HT1080 (cell line): ENCODE measurements at places on chromosomes 12 and 14. TPM values are rescaled to one million over a fixed set of nuclear protein-coding genes. Genes with fewer than 3 reads are reported as not detected.

PRR4 gene
- total RNA-seq, result 1.8 and 3.4 TPM in 2 replicates

KERA gene
- total RNA-seq, result not detected in 2 replicates

RD3L gene
- total RNA-seq, result not detected in 2 replicates

MYBPC1 gene
- total RNA-seq, result not detected in 2 replicates

RERG gene
- not detected in 2 replicates for total RNA-seq

CYP46A1 gene
- total RNA-seq, result not detected in 2 replicates

RILPL1 gene
- 8.8 and 11.7 TPM in 2 replicates for total RNA-seq

NINJ2 gene
- total RNA-seq, result 0.50 and 0.63 TPM in 2 replicates

LRRK2 gene
- 0.66 and 0.90 TPM in 2 replicates for total RNA-seq

METTL17 gene
- 100 and 101 TPM in 2 replicates for total RNA-seq

DNA sequence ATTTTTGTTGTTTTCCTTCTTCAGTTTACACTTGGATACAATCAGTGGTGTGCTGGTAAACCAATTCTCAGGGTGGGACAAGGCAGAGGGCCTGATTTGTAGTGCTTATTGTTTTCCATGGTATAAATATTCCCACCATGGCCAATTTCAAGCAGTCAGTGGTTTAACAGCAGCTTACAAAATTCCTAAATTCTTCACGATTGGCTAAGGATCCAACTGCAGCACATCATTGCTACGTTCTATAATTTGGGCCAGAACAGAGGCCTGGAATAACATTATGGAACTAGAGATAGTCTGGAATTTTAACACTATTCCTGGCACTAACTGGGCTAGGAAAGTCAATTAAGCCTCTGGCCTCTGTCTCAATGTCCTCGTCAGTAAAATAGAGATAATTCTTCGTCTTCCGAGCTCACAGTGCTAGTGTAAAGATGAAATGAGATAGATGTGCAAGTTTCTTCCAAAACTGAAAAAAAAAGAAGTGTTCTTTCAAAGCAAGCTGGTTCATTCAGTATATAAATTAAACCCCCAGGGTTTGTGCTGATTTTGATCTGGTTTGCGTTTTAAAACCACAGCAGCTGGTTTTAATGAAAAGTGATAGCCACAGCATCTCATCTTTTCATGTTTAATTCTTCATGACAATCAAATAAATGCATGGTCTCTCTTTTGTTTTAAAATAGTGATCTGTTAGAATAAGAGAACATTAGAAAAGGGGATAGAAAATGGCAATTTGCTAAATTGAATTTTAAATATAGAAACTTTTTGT is 104.1 kb downstream of the EPS8 start:
- DNase-seq, result no peak

DNA sequence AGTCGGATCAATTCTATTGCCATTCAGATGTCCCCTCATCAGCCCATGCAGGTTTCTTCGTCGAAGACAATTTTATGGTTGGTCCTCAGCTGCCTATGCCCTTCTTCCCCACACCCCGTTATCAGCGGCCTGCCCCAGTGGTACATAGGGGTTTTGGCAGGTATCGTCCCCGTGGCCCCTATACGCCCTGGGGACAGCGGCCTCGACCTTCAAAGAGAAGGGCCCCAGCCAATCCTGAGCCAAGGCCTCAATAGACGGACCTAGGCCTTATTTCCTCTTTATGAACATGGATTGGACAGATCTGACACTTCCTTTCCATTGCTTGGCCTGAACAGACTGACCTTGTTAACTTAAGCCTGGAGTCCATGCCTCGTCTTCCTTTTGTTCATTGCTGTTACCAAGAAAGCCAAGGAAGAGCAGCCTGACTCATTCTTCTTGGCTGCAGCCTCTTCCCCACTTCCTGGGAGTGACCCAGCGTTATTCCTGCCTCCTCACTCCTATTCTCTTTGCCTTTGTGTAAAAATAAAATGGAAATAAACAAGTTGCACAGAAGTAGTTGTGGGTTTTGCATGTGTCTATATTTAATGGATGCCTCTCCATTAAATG is 156.5 kb upstream of the AMIGO2 start:
- peak; percentile 93 for DNase-seq

GRCh38 chr12:68883151-68883550 is 49.8 kb downstream of the CPM start:
- DNase-seq, result no peak

- DNase-seq, result peak; percentile 10
Measured at GRCh38 chr12:46439793-46440511, 67.4 kb upstream of the SLC38A2 start.

- DNase-seq, result no peak
Measured at GRCh38 chr12:132066345-132066685, 77.8 kb downstream of the DDX51 start.

GRCh38 chr12:91106283-91106682 is 5.0 kb downstream of the LUM start:
- DNase-seq, result no peak

DNA sequence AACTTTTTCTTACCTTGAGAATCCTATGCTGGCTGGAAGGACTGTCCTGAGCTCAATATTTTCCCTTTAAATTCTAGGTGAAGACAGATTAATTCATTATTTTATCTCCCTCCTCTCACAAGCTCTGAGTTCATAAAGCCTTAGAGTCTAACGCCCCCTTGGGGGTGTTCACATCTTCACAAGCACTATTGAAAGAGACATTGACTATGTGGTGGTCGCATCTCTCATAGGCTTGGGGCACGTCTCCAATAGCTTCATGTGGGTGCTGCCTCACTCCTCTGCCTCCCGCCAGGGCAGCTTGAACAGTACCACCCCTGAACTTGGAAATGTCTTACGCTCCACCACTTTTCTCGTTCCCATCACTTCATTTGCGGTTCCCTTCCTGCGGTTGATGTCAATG is 106.2 kb downstream of the UNC79 start:
- no peak for DNase-seq

GRCh38 chr14:59695198-59695597 is 118.6 kb upstream of the CCDC175 start:
- DNase-seq, result peak; percentile 42

DNA sequence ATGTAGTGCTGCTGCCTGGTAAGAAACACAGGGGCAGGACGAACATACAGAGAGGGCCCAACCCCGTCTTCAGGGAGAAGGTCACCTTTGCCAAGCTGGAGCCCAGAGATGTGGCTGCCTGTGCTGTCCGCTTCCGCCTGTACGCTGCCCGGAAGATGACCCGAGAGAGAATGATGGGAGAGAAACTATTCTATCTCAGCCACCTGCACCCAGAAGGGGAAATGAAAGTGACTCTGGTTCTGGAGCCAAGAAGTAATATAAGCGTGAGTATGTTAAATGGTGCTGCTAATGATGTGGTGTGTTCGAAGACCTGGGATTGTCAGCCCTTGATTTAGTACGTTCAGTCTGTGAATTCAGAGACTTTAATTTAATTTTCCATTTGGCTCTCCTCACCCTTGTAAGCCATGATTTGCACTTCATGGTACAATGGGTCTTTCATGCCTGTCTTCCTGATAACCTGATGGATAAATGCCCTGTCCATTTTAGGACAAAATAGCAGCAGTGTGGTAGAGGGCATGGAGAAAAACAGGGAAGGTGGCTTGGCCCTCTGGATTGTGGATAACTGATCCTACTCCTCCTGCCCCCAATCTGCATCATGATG is 318.9 kb downstream of the SNAPC1 start:
- no peak for DNase-seq

GRCh38 chr12:98416845-98417244 is 98.5 kb upstream of the TMPO start:
- no peak for DNase-seq

DNA sequence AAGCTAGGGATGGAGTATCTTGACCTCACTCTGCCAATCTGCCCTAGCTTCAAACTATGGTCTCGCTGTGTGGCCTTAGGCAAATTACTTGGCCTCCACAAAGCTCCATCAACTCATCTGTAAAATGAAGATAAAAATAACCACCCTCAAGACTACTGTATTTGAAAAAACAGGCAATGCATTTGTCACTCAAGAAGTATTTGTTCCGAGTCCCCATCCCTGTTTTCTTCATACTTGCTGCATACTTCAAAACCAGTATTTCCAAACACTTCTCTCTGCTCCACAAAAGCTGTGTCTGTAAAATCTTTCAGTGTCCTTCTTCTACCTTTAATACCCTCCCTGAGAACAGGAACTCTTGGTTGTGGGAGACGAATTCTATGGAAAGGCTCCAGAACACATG is 47.9 kb downstream of the GTF2A1 start:
- no peak for DNase-seq

DNA sequence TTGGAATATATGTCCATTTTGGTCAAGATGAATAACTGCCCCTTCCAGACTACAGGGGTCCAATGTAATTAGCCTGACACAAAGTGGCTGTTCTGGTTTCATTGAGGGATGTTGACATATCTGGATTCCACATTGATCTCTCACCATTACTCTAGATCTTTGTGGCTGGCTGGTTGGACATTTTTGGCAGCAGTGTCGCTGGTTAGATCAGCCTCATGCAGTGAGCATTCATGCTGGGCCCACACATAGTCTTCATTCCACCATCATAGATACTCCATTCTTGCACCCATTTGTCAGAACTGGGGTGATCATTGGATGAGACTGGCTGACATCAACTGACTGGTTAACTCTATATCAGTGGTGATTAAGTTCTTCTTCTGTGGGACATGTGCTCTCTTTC is 74.4 kb downstream of the MGST1 start:
- DNase-seq, result no peak

DNA sequence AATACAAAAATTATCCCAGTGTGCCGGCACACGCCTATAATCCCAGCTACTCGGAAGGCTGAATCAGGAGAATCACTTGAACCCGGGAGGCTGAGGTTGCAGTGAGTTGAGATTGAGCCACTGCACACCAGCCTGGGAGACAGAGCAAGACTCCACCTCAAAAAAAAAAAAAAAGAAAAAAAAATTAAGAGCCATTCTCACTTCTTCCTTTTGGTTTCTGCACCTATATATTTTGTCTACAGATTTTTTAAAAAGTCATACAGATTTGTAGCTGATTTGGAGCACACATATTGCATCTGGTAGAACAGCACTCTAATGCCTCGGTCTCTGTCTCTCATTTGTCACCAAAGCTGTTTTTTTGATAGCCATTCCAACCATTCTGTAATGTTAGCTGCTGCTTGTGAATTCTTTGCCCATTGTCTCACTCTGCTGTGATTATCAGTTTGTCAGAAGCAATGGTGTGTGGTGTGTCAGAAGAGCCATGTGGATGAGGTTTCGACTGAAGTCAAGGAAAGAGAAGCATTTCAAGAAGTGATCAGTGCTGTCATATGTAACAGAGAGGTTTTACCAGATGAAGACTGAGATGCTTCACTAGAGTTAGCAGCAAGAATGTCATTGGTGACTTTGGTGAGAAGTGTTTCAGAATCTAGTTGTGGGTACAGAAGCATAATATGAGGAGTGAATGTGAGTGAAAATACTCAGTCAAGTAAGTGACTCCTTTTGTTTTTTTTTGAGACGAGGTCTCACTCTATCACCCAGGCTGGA is 8.7 kb upstream of the KTN1 start:
- DNase-seq, result no peak

DNA sequence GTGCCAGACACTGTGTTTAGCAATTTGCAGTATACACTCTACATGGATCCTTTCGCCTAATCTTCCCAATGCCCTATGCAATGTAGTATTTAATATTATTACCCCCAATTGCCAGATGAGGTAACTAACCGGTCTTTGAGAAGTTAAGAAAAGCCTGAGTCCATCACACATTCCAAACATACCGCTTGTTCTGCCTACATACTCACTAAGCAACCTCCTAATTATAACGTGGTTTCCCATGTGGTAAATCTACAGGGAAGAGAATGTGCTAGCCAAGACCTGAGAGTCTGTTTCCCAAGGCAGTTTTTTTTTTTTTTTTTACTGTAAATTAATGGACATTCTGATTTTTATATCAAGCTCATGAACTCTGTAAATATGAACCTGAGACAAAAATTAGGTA is 37.2 kb downstream of the ATP2B1 start:
- DNase-seq, result peak; percentile 26

DNA sequence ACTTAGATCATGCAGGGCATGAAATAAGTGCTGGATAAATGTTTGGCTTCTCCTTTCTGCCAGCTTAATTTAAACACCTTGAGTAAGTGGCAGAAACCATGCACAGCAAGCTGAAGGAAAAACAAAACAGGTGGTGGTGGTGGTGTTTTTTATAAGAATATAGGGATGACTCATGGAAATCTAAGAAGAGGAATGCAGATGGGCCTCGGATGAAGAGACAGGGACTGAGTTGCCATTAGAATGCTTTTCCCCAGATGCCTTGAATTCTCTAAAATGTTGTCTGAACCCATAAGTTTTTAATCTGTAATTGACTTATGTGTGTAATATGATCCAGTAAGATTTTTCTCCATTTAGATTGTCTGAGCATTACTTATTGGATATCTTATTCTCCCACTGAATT is 93.1 kb upstream of the ZDHHC17 start:
- peak; percentile 68 for DNase-seq

GRCh38 chr14:104290756-104291122 is 152.4 kb downstream of the KIF26A start:
- no peak for DNase-seq

- no peak for DNase-seq
Measured at GRCh38 chr12:104510873-104511440, 54.2 kb downstream of the CHST11 start.

GRCh38 chr14:103204852-103205540 is 81.7 kb downstream of the TNFAIP2 start:
- DNase-seq, result no peak

DNA sequence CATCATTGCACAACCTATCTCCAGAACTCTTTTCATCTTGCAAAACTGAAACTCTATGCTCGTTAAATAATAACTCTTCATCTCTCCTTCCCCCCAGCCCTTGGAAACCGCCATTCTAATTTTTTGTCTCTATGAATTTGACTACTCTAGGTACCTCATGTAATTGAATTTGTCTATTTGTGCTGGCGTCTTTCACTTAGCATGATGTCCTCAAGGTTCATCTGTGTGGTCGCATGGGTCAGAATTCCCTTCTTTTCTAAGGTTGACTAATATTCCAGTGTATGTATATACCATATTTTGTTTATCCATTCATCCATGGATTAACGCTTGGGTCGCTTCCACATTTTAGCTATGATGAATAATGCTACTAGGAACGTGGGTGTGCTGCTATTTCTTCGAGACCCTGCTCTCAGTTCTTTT is 80.1 kb downstream of the PLXNC1 start:
- no peak for DNase-seq

DNA sequence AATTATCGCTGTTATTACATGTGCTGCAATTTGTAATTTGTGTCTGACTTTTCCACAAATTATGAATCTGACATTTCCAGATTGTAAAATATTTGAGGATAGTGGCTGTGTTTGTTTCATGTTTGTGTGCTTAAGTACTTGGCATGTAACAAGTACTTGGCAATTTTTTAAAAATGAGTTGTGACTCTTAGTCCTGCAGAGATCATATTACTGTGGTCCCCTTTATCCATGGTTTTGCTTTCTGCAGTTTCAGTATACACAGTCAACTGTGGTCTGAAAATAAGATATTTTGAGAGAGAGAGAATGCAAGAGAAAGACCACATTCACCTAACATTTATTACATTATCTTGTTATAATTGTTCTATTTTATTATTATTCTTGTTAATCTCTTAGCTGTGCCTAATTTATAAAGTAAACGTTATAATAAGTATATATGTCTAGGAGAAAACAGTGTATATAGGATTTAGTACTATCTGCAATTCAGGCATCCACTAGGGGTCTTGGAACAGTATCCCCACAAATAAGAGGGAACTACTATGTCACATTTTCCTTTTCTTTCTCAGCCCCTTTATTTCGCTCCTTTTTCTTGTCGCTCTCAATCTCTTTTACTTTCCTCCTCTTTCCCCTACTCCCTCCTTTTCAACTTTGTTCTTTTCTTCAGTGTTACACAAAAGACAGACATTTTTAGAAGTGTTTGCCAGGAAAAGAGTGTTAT is 176.1 kb downstream of the FUT8 start:
- no peak for DNase-seq
